RCC 7860 (cell line): ENCODE measurements at places on chromosomes 4 and X.

- DNase-seq: no peak
Measured at GRCh38 chrX:46687619-46688018, 71.3 kb downstream of the SLC9A7 start.

DNA sequence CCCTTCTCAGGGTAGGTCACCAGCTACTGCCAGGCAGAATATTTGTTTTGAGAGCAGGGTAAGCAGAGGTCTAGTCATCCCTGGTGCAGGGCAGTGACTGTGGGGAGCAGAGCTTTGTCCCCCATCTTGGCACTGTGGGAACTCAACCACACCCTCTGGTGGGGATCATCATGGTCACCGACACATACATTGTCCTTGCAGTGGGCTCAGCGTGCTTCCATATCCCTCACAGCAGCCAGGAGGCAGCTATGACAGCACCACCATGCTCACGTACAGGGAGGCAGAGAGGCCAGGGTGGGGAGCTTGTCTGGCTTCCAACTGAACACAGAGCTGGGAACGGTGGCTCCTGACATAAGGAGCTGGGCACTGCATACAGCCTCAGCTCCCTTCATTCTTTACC lies 102.3 kb downstream of the ENPP6 start:
- DNase-seq: no peak

DNA sequence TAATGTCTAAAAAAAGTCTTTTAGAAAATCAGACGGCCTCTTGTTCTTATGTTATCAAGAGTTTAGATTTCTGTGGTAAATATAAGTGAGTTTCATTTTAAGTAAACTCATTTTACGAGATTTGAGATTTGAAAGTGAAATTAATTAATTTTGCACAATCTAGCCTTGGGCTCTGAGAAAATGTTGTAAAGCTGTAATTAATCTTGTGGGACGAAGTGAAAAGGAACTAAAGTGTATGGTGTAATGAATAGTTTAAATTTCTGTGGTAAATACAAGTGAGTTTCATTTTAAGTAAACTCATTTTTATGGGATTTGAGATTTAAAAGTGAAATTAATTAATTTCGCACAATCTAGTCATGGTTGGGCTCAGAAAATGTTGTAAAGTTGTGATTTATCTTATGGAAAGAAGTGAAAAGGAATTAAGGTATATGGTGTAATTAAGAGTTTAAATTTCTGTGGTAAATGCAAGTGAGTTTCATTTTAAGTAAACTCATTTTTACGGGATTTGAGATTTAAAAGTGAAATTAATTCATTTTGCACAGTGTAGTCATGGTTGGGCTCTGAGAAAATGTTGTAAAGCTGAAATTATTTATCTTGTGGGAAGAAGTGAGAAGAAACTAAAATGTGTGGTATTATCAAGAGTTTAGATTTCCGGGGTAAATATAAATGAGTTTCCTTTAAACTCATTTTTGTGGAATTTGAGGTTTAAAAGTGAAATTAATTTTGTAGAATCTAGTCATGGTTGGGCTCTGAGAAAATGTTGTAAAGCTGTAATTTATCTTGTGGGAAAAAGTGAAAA lies 1.6 kb downstream of the SCML1 start:
- DNase-seq: no peak

DNA sequence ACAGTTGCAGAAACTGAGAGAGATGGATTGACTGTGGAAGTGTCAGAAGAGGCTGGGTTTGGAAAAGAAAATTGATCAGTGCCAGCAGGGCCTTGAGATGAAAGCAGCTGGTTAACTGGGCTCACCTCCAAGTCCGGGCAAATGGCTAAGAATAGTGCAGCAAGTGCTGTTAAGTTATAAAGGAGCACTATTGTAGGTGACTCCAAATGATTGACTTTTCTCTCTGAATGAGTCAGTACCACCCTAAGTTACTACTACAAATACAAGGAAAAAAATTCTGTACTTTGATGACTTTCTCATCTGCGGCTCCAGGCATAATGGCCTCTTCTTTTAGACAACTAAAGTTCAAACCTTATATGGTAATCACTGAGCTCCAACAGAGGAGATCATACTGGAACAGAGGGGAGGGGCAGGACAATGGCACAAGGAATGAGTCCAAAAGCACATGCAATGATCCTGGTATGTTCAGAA lies 733.4 kb upstream of the INTU start:
- peak; percentile 27 for DNase-seq

GRCh38 chr4:106323119-106323518 lies 6.8 kb downstream of the AIMP1 start:
- DNase-seq: no peak

GRCh38 chr4:140675599-140676231 lies 80.5 kb downstream of the TBC1D9 start:
- DNase-seq: peak; percentile 15

DNA sequence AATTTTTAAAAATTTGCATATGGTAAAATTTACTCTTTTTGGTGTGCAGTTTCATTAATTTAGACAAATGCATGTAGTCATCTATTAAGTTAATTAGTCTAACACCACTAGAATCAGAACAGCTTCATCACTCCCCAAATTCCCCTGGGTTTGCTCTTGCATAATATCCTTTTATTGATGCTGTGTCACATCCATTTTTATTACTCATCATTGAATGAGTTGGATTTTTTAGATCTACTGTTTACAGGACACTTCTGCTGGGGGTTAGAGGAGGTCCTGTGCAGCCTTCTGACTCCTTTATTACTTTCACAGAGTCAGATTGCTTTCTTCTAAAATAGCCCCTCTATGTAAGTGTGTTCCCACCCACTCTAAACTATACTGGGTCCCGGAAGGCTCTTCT lies 65.9 kb downstream of the MTHFD2L start:
- peak; percentile 46 for DNase-seq

GRCh38 chr4:10879411-10880110 lies 195.0 kb upstream of the CLNK start:
- DNase-seq: no peak

DNA sequence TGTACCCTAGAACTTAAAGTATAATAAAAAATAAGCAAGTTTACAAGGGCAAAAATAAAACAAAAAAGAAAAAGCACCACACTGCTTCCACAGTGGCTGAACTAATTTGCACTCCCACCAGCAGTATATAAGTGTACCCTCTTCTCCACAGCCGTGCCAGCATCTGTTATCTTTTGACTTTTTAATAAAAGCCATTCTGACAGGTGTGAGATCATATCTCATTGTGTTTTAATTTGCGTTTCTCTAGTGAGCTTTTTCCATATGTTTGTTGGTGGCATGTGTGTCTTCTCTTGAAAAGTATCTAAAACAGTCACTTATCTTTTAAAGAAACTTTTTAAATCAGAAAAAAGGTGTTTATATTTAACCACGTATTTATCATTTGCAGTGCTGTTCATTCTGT lies 71.3 kb downstream of the NFKB1 start:
- no peak for DNase-seq

DNA sequence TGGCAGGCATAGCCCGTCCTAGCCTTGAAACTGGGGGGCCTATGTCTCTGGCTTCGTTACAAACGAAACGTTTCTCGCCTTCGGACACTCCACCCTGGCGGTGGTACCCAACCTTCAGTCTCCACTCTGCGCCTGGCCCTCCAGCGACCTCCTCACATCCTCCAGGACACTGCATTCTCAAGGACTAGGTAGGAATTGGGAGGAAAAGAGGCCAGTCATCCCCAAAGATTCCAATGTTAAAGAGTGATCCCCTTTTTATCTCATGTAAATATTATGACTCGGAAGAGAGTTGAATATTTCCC lies 2.1 kb upstream of the NKX6-1 start:
- no peak for DNase-seq

GRCh38 chr4:174635732-174636131 lies 113.4 kb upstream of the HPGD start:
- no peak for DNase-seq

DNA sequence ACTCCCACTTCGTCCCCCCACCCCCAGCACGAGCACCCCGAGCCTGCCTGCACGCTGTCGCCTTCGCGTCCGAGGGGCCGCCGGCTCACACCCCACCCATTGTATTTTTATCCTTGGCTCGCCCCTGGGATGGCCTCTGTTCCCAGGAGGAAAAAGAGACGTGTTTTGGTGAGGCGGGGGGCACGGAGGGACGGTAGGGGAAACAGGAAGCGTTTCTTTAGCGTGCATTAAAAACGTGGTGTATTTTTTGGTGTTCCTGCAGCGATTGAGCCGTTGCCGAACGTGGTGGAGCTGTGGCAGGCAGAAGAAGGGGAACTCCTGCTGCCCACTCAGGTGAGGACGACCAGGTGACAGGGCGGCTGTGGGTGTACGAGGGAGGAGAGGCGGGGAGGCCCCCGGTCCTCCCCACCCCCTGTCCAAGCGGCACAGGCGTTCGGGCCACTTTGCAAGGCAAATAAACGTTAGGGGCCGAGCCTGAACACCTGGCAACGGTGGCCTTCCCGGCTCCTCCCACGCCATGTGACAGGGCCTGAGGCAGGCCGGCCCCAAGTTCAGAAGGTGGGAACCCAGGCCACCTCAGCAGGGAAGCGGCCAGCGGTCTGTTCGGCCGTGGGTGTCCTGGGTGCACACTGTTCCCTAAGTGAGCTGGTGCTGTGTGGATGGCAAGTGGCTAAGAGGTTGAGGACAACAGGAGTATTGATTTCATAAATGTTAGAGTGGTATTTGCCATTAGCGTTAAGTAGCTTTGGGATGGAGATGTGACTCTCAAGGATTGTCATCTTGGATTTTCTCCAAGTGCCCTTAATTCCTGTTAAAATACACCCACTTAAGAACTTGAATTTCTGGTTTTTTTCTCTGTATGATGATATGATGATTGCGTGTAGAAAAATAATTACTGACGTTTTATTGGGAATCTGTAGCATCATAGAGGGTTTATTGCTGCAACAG lies 1.1 kb downstream of the TMEM131L start:
- no peak for DNase-seq

GRCh38 chr4:173661001-173661400 lies 131.0 kb upstream of the HAND2 start:
- DNase-seq: no peak

DNA sequence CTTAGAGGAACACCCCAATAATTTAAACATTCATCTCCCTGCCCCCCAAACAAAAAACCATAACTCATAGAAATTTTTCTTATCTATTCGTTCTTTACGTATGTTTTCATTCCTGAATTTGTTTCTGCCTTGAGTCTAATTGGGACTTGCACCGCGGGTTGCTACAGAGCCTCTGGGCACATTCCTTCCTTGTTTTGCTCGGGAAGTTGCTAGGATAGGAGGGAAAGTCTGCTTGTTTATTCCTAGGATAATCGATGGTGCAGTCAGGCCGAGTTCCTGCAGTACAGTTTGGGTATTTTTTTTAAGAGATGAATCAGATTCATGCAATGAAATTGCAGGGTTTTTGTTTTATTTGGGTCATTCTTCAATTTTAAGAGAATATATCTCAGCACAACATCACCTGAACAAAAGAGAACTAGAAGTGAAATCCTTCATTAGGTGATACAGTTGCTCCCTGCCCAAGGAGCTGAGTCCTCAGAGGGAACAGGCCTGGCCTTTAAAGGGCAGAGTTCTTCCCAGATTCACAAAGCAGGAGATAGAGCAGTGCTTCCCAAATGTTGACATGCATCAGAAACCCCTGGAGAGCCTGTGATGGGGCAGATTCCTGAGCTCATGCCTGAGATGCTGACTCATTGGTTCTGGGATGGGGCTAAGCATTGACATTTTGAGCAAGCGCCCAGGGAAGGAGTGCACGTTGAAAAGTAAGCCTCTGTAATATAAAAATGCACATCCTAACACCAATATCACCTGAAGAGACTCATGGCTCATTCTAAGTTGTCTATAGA lies 114.9 kb upstream of the FAM9B start:
- DNase-seq: peak; percentile 63

DNA sequence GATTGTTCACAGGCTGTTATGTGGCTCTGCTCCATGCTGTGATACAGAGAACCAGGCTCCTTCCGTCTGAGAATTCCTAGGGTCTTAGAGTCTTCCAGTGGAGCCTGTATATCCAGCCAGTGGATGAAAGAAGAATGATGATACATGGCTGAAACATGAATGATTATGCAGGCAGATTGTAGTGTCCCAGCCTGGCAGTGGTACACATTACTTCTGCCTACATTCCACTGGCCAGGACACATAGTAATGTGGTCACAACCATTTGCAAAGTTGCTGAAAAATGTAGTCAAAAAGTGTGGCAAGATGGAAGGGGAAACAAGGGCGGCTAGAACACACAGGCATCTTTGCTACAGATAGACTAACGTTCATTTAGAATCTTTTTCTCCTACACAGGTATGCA lies 4.5 kb upstream of the GBA3 start:
- peak; percentile 26 for DNase-seq

- no peak for DNase-seq
Measured at GRCh38 chrX:55908661-55909212, 191.2 kb downstream of the RRAGB start.

GRCh38 chr4:111991163-111991562 lies 154.1 kb upstream of the FAM241A start:
- no peak for DNase-seq

- DNase-seq: no peak
Measured at GRCh38 chrX:71577682-71578081, 555 bp upstream of the GCNA start.

- no peak for DNase-seq
Measured at GRCh38 chr4:38413524-38414341, 250.3 kb upstream of the KLF3 start.

DNA sequence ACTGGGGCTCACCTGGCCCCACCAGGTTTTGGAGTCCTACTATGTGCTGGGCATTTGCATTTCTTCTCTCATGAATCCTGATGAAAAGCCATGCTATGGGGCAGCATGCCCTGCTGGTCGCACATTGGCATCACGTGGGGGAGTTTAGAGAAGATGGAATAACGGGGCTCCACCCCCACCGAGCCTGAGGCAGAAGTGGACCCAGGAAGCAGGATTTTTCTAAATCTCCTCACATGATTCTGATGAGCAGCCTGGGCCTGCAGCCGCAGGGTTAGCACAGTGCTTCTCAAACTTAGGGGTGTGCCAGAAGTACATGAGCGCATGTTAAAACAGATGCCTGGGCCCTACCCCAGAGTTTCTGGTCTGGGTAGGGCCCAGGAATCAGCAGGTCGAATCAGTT lies 4.6 kb upstream of the SORCS2 start:
- DNase-seq: no peak

DNA sequence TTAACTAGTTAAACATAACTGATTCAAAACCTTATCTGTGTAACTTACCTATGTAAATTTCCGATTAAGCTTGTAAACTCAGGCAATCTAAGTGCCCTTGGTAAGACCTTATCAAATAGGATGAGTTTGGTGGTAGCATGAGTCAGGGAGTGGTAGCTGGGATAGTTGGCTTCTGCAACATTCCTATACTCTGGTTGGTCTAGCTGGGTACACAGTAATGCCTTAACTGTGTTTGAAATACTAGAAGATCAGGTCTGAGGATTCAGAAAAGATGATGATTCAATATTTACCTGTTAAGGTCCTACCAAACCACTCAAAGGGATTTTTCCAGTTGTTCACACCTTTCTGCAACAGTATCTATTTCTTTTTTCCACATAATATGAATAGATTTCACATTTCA lies 5.3 kb downstream of the YIPF7 start:
- no peak for DNase-seq

- DNase-seq: no peak
Measured at GRCh38 chrX:49316085-49316484, 5.8 kb upstream of the GAGE12J start.

GRCh38 chr4:104490096-104490769 lies 4.5 kb downstream of the CXXC4 start:
- no peak for DNase-seq

GRCh38 chr4:87819281-87819919 lies 13.4 kb upstream of the MEPE start:
- DNase-seq: peak; percentile 89

- no peak for DNase-seq
Measured at GRCh38 chr4:151166636-151167035, 67.2 kb downstream of the RPS3A start.

- peak; percentile 88 for DNase-seq
Measured at GRCh38 chr4:16250661-16251365, 24.5 kb upstream of the TAPT1 start.

- no peak for DNase-seq
Measured at GRCh38 chrX:131821945-131822622, 201.0 kb upstream of the STK26 start.
